ENCODE measurements at places on chromosomes 4 and X.

DNA sequence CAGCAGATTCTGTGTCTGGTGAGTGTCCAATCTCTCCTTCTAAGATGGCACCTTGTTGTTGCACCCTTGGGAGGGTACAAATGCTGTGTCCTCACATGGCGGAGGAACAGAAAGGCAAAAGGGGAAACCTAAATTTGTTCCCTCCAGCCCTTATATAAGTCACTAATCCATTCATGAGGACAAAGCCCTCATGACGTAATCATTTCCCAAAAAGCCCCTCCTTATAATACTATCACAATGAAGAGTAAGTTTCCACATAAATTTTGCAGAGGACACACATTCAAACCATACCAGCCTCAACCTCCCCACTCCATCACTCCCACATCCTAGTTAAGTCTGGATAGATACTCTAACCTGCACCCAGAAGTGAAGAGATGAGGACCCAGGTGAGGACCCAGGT lies 63.1 kb downstream of the USP38 start:
- DNase-seq: no peak

GRCh38 chr4:9704551-9705332 lies 76.7 kb upstream of the DRD5 start:
- DNase-seq: no peak

DNA sequence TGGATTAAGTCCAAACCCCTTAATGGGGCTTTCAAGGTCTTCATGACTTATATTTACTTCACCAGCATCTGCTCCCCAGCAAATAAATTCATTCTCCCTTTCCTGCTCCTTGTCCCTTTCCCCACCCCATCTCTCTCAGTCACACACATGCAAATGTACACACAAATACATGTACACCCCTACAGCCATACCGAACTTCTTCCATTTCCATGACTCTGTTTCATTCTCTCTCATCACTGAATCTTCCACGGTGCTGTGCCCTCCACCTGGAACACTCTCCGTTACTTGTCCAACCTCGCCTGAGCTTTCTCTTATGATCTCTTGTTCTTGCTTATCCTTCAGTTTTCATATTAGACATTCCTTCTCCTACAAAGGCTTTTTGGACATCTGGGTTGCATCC lies 22.0 kb upstream of the RPA4 start:
- no peak for DNase-seq

DNA sequence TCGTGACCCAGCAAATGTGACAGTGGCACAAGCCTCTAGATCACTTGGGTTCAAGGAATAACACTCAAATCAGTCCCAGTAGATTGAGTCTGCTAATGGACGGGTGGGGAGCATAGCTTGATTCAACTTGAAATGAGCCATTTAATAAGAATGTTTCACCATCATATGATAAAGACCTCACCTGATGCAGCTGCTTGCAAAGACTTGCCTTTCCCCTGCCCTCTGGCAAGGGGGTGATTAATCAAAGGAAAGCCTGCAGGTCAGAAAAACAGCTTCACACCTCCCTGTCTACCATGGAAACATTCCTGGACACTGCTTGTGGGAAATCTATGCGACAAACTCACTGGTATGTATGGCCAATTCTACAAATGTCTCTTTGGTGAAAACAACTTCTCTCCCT lies 54.5 kb downstream of the CD99L2 start:
- DNase-seq: no peak

DNA sequence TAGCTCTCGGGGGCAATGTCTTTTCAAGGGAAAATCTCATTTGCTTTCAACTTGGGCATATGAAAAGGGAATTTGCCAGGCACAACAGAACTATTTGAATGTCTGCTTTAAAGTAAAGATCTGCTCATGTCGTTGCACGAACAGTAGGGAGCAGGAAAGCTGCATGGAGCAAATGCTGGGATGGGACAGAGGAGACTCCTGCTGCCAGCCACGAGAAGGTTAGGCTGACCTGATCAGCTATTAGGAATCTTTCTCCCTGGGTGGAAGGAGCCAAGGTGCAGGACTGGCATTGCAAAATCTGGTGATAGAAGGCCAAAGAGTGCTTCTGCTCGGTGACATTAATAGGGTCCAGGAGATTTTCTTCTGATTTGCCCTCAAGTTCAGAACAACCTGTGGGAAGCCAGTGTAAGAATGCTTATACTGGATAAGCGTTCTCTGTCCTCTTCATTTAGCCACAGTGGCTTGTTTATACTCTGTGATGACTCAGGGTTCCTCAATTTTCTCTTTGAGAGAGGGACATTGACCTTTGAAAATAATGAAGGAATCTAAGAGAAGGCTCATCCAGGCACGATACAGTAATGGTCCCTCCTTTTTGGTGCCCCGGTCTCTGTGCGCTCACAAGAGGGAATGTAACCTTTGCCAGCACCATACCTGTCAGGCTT lies 22.9 kb downstream of the FHL1 start:
- no peak for DNase-seq

Measured in stimulated activated CD8-positive, alpha-beta memory T cell treated with anti-CD3 and anti-CD28 coated beads, Interleukin-12 subunit alpha, Interleukin-12 subunit beta, amount 100 ng/mL, for 1 hour (primary cell).